ENCODE measurements at places on chromosomes 6 and 20.

GRCh38 chr6:44451803-44452695 lies 64.5 kb downstream of the CDC5L start:
- DNase-seq, result no peak

GRCh38 chr20:21513181-21513663 lies 642 bp downstream of the NKX2-2 start:
- DNase-seq, result no peak

- no peak for DNase-seq
These were observed 1.7 kb downstream of the BNIP5 start for GRCh38 chr6:36334832-36335459.

GRCh38 chr6:51778666-51779065 lies 308.7 kb downstream of the PKHD1 start:
- DNase-seq, result no peak

DNA sequence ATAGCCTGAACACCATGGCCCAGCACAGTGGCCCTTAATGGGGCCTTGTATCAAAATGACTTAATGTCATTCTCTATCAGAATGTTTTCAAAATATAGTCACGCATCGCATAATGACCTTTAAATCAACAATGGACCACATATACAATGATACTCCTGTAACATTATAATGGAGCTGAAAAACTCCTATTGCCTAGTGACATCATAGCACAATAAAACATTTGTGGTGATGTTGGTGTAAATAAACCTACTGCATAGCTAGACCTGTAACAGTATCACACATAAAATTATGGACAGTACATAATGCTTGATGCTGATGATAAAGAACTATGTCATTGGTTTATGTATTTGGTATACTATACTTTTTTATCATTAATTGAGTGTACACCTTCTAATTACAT lies 9.3 kb downstream of the ELOVL5 start:
- DNase-seq, result no peak

DNA sequence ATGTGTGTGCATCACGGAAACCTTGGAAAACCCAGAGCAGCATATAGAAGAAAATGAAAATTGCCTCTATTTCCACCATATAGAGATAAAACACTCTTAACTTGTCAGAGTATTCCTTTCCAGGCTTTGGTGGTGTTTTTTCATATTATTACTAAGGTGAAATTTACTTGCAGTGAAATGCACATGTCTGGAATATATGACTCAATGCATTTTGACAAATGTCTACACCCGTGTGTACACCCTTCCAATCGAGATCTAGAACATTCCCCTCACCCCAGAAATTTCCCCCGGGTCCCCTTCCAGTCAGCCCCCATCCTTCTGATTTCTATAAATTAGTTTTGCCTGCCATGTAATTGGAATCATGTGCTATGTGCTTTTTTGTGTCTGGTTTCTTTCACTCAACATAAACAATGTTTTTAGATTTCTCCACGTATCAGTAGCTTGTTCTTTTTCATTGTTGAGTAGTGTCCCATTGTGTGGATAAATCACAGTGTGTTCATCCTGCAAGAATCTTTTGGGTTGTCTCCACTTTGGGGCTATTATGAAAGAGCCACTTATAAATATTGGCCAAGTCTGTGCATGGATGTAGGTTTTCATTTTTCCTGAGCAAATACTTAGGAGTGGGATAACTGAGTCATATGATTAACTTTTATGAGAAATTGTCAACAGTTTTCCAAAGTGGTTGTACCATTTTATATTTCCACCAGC lies 19.9 kb upstream of the PREX1 start:
- no peak for DNase-seq

DNA sequence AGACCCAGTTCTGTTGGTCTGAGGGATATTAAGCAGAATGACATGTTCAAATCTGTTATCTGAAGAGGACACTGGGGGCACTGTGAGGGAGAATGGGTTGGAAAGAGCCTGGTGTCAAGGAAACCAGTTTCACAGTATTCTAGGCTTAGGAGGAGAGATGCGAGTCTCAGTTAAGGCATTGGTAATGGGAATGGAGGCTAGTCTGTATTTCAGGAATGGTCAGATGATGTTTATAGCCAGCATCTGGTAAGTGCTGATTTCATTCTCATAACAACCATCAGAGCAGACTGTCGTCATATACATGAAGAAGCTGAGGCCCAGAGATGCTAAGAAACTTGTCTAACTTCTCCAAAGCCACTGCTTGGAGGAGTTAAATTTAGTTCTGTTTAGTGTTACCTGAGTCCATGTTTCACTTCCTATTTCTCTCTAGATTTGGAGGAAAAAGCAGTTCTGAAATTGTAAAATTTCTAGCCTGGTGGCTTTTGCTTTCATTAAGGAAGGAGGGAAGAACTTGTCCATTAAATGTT lies 242.0 kb downstream of the ARID1B start:
- DNase-seq, result no peak

- no peak for DNase-seq
These were observed 24.7 kb downstream of the KCNK17 start for GRCh38 chr6:39289490-39289889.

DNA sequence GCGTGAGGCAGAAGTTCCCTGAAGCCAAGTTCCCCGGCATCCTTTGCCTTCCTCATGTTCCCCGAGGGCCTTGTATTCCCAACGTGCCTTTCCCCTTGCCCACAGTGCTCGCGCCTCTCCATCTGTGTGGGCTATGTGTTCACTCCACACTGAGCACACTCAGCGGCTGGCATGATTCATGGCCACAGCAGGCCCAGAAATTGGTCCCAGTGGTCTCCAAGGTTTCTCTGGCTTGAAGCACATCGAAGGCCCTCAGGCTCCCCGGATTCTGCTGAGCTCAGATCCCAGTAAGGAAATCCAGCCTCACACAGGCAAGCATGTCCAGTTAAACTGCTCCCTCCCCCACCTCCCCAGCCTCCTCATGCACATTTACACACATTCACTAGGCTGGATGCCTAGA lies 123.6 kb downstream of the ISM1 start:
- DNase-seq, result no peak

DNA sequence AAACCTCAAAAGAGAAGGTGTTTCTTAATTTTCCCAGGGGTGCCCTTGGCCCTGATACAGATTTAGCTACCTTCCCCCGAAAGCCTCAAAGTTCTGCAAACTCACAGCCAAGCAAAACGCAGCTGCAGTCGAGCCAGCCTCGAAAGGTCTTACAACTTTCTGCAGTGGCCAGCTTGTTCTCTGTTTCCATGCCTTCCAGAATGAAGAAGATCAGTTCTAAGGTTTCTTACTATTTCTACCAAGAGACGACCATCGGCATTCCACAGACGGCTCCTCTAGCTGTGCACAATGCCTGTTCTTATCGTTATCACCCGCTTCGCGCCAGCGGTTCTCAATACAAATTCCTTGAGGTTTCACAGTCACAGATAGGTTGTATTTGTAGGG lies 28.5 kb upstream of the CCR6 start:
- no peak for DNase-seq

GRCh38 chr6:79010422-79010821 lies 67.6 kb downstream of the PHIP start:
- no peak for DNase-seq

DNA sequence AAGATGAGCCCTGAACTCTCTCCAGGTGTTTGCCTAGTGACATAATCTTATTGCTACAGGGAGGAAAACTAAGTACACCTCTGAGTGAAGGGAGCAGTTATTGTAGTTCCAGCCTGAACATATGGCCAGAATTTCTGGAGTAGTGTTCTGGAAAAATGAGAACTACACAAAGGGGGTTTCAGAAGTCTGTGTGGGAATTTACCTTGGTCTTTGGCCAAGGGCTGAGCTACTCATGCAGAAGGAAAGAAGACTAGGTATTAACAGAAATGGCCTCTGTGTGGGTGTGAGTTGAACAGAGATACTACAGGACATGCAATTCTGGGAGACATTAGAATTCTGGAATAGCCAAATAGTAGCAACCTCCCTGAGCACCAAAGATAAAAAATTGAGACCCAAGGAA lies 1009.7 kb upstream of the GJE1 start:
- DNase-seq, result no peak

DNA sequence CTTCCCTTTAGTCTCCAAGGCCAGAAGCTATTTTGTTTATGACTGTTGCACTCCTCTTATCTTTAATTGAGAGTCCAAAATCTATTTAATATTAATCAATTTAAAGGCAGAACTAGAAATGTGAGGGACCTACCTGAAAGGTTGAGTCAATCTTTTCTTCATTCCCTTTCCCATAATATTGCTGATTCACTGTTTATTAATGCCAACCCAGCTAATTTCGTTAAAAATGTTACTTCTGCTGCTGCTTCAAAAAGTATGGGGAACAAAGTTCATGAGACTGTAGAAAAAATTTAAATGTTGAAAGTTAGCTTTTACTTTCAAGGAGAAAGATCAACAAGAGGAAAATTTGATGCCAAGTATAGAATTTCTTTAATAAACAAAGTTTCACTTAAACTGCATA lies 365.3 kb downstream of the TENT5A start:
- no peak for DNase-seq

DNA sequence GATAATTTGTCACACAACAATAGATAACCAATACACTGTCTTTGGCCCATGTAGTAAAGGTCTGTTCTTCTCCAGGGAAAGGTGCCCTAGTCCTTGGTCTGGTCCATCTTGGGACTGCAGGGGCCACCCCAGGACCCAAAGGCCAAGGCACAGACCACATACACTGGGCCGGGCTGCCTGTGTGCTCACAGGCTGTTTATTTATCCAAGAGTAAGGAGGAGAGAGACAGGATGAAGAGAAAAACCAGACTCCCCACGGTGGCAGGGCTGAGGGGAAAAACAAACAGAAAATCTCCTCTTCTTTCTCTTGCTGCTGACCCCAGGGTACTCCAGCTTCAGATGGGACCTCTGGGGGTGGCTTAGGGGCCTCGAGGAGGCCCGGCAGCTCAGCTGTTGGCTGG lies 6.5 kb upstream of the CDK5RAP1 start:
- DNase-seq, result no peak

GRCh38 chr6:26576929-26577719 lies 19.6 kb upstream of the ABT1 start:
- peak; percentile 63 for DNase-seq

GRCh38 chr20:57500962-57501361 lies 24.0 kb downstream of the CTCFL start:
- no peak for DNase-seq

DNA sequence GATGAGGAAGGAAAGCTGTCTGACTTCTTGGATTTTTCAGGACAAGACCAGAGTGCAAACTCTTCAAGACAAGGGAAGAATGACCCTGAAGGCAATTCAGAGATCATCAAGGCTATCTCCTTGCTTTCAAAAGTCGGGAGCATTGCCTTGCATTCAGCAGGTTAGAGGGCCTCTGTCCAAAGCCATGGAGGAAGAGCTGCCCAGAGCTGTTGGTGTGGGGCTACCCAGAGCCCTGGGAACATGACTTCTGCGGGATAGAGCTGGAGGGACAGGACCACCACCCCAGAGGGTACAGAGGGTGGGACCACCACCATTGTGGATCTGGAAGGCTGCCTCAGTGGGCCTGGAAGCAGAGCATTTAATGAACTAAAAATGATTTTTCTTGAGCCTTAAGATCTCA lies 5.2 kb upstream of the SRXN1 start:
- DNase-seq, result no peak

DNA sequence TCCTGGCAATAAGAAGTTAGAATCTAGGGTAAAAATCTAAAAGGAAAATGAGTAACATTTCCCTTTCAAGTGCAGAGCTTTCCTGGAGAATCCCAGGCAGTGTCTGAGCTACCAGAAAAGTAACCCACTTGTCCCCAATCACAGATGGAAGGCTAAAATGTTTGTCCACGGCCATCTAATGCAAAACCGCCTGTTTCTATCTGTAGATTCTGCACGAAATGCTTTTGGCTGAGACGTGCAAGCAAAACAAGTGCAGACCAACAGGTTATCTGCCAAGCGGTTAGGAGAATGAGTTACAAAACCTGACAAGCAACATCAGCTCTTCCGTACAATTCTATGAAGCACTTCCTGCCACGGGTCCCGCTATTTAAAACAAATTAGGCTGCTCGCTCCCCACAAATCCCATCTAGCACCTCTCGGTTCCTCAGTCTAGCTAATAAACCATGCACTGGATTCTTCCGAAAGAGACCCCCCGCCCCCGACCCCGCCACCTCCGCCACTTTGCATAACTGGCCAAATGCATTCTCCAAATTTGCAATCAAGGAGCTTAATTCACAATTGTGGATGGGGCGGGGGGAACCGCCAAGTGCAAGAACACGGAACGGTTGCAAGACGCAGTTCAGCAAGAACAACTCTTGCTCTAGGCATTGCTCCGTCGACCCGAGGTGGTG lies 1.4 kb downstream of the ELOVL5 start:
- DNase-seq, result no peak

GRCh38 chr6:105611606-105612005 lies 208.7 kb upstream of the PREP start:
- no peak for DNase-seq

GRCh38 chr6:47168180-47168579 lies 126.0 kb upstream of the ADGRF1 start:
- no peak for DNase-seq

GRCh38 chr20:12395353-12395752 lies 477.7 kb downstream of the BTBD3 start:
- DNase-seq, result no peak

DNA sequence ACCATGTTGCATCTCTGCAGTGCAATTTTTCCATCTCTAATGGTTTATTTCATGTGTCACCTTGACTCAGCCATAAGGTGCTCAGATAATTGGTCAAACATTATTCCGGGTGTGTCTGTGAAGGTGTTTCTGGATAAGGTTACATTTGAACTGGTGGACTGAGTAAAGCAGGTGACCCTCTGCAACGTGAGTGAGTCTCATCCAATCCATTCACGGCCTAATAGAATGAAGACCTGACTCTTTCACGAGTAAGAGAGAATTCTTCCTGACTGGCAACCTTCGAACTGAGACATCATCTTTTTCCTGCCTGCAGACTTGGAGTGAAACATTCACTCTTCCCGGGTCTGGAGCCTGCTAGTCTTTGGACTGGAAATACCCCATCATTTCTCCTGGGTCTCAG lies 77.1 kb upstream of the SLC22A23 start:
- DNase-seq, result no peak
